Stimulated activated CD4-positive, alpha-beta T cell treated with anti-CD3 and anti-CD28 coated beads, Interleukin-4, amount 100 ng/mL, for 24 hours (primary cell): ENCODE measurements at places on chromosomes 2 and 18.
A peak's percentile ranks its signal among the peaks of the same experiment; 100 is the strongest.

- no peak for DNase-seq
Measured at GRCh38 chr2:218992196-218992595, 1.0 kb downstream of the CRYBA2 start.

DNA sequence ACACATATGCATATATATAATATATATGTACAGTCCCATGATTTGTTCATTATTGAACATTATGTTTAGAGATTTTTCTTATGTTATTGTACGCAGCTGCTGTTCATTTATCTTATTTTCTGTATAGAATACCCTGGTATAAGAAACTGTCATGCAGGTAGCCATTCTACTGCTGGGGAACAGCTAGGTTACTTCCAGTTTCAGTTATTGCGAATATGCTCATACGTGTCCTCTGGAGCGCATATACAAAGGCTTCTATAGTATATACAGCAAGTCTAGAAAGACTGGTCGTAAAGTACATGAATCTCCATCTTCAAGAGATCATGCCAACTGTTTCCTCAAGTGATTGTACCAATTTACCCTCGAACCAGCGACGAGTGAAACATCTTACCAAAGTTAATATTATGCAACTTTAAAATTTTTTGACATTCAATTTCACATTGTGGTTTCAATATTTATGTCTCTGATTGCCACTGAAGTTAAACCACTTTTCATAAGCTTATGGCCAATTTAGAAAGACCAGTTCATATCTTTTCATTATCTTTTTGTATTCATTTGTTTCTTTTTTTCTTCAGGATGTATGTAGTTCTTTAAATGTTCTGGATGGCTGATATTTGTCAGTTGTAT, 53.5 kb downstream of the RDH14 start:
- DNase-seq = no peak

DNA sequence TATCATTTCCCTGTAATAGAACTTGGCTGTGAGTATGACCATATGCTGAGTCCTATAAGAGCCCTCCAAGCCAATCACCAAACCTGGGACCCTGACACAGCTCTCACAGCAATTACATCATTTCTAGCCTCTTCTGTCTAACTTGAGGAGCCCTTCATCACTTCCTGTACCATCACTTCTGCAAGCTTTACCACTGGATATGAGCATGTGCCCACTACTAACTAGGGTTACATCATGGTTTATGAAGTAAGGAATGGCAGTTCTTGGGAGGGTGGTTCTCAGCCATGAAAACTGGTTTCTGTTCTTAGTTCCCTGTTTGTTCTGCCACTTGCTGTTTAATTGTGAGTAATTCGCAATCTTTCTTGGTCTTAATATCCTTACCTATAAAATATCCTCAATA, 31.0 kb upstream of the EPB41L3 start:
- DNase-seq = no peak

DNA sequence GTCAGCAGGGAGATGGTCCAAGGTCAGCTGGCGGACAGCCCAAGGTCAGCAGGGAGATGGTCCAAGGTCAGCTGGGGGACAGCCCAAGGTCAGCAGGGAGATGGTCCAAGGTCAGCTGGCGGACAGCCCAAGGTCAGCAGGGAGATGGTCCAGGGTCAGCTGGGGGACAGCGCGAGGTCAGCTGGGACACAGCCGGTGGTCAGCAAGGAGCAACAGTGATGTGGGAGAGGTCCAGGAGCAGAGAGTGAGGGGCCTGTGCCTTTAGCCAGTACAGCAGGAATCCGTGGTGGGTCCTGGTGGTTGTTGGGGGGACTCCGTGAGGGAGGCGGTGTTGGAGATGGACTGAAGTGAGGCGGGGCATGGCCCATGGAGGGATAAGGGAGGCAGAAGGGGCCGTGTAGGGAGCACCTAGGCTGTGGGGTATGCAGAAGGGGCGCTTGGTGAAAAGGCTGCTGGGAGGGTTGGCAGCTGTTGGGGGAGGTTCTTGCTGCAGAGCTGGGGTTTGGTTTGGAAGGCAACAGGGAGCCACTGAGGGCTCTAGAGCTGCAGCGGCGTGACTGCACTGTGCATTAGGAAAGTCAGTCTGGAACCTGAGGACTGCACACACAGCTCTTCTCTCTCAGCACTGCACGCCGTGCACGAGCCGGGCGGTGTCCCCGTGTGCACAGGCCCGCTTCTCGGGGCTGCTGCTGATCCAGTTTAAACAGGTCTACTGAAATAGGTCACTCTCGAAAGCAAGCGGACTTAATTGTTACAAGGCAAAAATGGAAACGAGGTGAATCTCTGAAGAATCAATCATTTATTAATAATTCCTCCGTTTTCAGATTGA, 76.2 kb upstream of the HDAC4 start:
- no peak for DNase-seq

DNA sequence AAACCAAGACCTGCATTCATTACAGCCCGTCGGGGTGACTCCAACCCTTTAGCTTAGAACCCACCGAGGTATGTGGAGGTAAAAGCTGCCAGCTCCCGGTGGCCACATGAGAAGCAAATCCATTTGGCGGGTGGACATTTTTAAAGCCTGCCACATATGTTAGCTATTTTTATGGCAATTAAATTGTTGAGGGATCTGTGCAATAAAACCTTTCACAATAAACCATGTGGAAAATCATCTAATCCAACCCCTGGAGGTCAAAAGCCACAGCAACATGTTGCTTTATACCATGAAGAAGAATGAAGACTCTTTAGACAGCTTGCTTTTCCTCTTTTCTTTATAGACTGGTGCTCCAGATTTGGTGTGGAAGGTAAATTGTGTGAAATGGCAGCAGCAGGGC, 176.3 kb downstream of the AGPS start:
- no peak for DNase-seq

DNA sequence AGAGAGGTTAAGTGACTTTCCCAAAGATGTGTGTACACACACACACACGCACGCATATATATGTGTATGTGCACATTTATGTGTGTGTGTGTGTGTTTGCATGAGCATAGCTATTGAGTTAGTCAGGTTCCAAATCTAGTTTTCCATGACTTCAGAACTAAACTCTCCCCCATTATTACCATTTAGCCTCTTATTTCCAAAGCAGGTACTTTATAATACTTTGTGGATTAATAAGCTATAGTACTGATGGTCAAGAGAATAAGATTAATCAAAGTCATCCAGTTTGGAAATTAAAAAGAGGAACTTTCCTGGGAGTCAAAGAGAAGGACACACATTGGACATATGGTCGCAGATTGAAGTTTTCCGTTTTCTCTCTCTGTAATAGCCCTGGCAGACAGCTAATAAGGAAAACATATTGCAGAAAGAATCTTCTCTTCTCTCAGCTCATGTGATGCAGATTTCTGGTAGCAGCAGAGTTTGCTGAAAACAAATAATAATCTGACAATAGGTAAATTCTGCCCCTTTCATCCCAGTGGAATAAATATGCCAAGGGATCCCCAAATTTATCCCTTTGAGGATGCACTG, 410.9 kb upstream of the TCF4 start:
- DNase-seq = no peak

- no peak for DNase-seq
Measured at GRCh38 chr2:43812006-43812405, 26.6 kb downstream of the ABCG5 start.

GRCh38 chr2:108626995-108627394, 92.3 kb upstream of the RANBP2 start:
- DNase-seq = no peak

GRCh38 chr2:160367887-160368286, 125.7 kb downstream of the RBMS1 start:
- no peak for DNase-seq

DNA sequence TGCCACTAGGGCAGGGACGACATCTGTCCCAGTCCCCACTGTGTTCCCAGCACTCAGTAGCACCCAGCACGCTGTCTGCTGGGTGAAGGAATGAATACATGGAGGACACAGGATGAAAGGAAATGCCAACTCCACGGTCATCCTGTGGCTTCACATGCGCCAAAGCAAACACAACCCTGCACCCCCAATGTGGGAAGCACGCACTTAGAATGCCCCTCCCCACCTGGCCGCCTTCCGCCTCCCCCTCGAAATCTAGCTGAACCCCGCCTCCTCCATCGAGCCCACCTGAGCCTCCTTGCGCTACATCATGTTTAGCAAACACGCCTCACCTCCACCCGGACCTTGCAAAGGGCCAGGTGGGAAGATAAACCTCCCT, 33.9 kb downstream of the ADCY3 start:
- no peak for DNase-seq

DNA sequence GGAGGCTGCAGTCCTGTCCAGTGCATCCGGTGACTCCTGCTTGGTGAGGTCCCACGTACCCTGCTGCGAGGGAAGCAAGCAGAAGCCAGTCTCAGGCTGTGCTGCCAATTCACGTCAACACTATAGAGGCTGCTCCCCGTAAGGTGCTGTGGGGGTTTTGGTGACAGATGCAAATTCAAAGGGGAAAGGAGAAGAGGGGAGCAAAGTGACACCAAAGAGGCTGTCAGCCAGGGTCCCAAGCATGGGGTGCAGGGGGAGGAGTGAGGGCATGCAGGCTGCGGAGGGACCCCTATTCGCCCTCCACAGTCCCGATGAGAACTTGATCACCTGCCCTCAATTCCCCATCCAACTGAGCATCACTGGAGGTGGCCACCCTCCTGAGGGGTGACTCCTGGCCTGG, 179.4 kb upstream of the HS6ST1 start:
- DNase-seq = no peak

DNA sequence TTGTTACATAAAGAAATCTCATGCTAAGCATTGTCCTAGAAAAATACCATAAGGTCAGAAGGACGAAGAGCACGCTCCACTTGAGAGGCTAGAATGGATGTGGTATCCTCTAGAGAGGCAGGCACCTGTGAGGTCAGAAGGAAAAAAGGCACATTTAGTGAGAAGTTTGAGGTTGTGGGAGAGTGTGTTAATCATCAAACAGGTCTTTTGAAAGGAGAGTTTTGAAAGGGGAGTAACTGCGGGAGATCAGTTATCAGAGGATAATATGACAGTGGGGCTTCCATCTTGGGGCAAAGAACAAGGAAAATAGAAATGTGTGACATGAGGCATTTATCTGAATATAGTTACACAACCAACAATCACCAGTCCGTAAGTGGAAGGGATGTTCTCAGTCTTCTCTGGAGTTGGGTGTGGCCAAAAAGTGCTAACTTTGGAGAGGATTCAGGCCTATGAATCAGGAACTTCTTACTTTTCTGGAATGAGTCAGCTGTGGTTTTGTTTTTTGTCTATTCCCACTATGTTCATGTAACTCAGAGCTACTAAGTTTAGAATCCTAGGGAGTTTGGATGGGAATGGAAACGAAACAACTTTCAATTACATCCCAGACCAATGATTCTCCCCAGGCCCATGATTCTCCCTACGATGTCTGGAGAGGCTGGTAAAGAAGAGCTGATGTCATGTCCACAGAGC, 451.4 kb upstream of the ST6GAL2 start:
- no peak for DNase-seq

- peak; percentile 74 for DNase-seq
Measured at GRCh38 chr2:46351750-46352138, 54.5 kb downstream of the EPAS1 start.

GRCh38 chr2:3302751-3303582, 74.7 kb downstream of the EIPR1 start:
- DNase-seq = no peak

GRCh38 chr2:203740871-203741281, 34.4 kb downstream of the CD28 start:
- peak; percentile 66 for DNase-seq

DNA sequence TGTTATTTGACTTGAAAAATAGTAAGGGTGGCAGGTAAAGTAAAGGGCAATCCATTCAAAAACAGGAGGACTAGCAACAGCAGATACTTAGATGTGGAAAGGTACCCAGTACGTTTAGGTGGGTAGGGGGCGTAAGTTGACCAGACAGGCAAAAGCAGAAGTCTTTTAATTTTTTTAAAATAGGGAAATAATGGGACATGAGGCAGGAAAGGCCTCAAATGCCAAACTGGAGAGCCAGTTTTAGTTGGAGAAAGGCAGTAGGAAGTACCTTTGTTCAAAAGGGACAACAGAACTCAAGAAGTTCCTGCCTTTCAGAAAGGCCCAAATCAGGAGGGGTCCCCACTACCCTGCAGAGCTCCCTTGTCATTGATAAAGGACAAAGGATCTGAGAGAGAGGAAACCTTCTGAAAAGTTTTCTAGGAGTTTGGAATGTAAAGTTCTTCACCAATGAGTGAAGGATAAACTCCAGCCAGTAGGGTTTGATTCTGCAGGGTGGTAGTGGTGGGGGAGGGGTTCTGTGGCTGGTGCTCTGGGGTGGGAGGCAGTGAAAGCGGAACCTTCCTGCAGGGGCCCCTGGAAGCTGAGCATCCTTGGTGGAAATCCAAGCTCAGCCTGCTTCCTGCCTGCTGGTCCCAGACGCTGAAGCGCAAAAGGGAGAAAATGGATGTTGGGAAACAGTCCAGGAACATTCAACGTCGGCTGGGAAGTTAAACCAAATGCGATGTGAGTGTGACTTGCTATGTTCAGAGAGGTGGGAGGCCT, 40.1 kb downstream of the TMEM17 start:
- DNase-seq = no peak

DNA sequence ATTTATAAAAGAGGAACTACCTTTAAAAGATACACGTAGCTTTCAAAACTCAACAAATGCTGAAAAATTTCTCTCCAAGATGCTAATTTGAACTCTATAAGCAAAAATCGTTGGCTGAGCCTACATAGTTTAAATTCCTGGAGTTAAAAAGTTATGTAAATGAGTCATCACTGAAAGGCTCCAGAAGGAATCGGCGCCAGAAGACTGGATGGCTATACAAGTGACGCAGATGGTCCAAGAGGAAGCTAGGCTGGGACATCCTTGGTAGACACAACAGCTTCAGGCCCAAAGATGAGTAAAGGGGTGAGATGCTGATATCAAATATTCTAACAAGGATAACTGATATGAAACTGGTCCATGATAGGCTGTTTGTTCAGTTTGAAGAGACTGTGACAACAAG, 22.8 kb upstream of the DNAH6 start:
- no peak for DNase-seq

- no peak for DNase-seq
Measured at GRCh38 chr2:46163098-46163430, 134.1 kb upstream of the EPAS1 start.

GRCh38 chr2:219104107-219105035, 43.6 kb upstream of the IHH start:
- peak; percentile 7 for DNase-seq

DNA sequence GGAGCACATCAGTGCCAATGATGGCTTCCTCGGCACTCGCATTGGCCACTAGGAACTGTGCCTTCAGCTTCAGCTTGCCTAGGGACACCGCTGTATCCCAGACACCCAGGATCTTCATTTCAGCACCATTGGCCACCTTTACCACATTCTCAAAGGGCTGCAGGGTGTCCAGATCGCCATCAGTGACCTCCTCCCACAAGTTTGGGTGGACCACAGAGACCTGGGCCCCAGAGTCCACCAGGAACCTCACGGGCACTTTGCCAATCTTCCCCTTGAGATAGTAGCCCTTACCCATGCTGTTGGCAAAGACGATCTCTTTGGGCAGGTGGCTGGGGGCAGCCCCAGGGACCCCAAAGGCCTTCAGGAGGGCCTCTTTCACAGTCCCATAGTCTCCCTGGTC, 610 bp downstream of the ASPRV1 start:
- DNase-seq = no peak
